MCF 10A (cell line): ENCODE measurements at places on chromosomes 2 and 18. TPM values are rescaled to one million over a fixed set of nuclear protein-coding genes. Genes with fewer than 3 reads are reported as not detected.

GRCh38 chr2:218975060-218975777, 9.8 kb downstream of the FEV start:
- H3K4me1 ChIP-seq = peaks cover 4% of the 10 kb centered on the region
- no peak for DNase-seq
- no peak overlapping the region for H3K4me3 ChIP-seq
- H3K36me3 ChIP-seq = no peaks in the 10 kb centered on the region
- peaks cover 75% of the 10 kb centered on the region for H3K27me3 ChIP-seq
- H3K27ac ChIP-seq = no peak overlapping the region

GRCh38 chr2:233075141-233075965, 15.2 kb downstream of the INPP5D start:
- H3K27me3 ChIP-seq = no peaks in the 10 kb centered on the region
- no peak overlapping the region for H3K27ac ChIP-seq
- no peaks in the 10 kb centered on the region for H3K4me1 ChIP-seq

CHRNA1 gene
- total RNA-seq = not detected in 2 replicates

DNA sequence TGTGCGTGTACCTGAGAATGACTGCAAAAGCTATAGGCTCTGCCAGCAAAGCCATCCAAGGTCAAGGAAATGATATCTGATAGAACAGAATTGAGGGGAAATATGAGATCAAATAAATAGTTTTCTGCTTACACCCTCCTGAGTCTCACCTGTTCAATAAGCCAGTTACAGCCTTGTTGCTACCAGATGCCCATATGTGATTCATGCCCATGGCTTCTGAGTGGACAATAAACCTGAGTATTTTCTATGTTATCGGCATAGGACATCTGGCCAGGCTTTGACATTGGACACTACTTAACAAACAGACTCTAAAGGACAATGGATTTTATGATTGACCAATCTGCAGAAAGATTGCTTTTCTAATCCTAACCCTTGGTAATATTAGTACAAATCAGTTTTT, 297.9 kb downstream of the LRATD1 start:
- DNase-seq = no peak
- no peak overlapping the region for H3K4me3 ChIP-seq
- no peaks in the 10 kb centered on the region for H3K4me1 ChIP-seq
- no peak overlapping the region for H3K27ac ChIP-seq
- H3K27me3 ChIP-seq = no peaks in the 10 kb centered on the region

GRCh38 chr18:22813648-22814328, 119.3 kb upstream of the RBBP8 start:
- peaks cover 21% of the 10 kb centered on the region for H3K4me1 ChIP-seq
- no peaks in the 10 kb centered on the region for H3K27me3 ChIP-seq
- H3K36me3 ChIP-seq = no peaks in the 10 kb centered on the region
- peak; percentile 73 for DNase-seq

- H3K27me3 ChIP-seq = no peaks in the 10 kb centered on the region
- H3K36me3 ChIP-seq = no peaks in the 10 kb centered on the region
- no peaks in the 10 kb centered on the region for H3K4me1 ChIP-seq
- DNase-seq = no peak
Observed at GRCh38 chr18:23126376-23127056, 8.8 kb upstream of the CABLES1 start.

TUBA3E gene
- total RNA-seq = not detected in 2 replicates

- peak overlapping the region; percentile 4 for H3K4me3 ChIP-seq
- H3K4me1 ChIP-seq = peaks cover 29% of the 10 kb centered on the region
- no peaks in the 10 kb centered on the region for H3K36me3 ChIP-seq
Observed at GRCh38 chr2:20515290-20516220, 68.7 kb downstream of the RHOB start.

GRCh38 chr2:236162031-236162845, 5.9 kb downstream of the GBX2 start:
- H3K27ac ChIP-seq = no peak overlapping the region
- DNase-seq = no peak
- no peak overlapping the region for H3K4me3 ChIP-seq
- peaks cover 6% of the 10 kb centered on the region for H3K36me3 ChIP-seq
- peaks cover 6% of the 10 kb centered on the region for H3K4me1 ChIP-seq

DNA sequence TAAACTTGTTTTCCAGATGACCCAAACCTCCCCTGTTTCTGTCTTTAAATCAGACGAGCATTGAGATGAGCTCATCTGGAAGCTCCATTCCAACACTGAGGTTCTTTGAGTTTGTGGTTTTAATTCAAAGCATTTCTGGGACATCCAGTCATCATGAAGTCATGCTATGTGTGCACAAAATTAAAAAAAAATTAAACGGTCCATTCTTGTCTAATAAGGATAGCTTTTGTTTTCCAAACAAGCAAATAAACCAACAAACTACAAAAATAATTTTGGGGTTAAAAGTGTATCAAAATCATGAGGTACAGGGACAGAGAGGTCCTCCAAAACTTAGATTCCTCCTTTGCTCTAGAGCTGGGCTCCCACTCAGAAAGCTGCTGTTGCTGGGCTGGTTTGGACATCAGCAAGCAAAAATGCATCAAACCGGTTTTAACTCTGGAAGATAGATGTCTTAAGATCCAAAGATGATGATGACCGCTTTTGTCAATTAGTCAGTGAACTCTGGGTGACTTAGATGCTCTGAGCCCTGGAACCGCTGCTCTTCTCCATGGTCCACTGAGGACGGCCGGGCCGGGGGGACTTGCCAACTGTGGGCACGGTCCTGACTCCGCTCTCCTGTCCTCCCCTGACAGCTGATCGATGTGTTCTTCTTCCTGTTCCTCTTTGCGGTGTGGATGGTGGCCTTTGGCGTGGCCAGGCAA, 65.4 kb downstream of the TRPM8 start:
- peaks cover 17% of the 10 kb centered on the region for H3K4me1 ChIP-seq
- no peaks in the 10 kb centered on the region for H3K36me3 ChIP-seq
- peak; percentile 53 for DNase-seq
- no peaks in the 10 kb centered on the region for H3K27me3 ChIP-seq
- no peak overlapping the region for H3K27ac ChIP-seq

STAT4 gene
- total RNA-seq = 0.83 and 1.4 TPM in 2 replicates

- H3K4me1 ChIP-seq = peaks cover 22% of the 10 kb centered on the region
- peak; percentile 91 for DNase-seq
- H3K4me3 ChIP-seq = peak overlapping the region; percentile 40
- no peaks in the 10 kb centered on the region for H3K36me3 ChIP-seq
Observed at GRCh38 chr2:12702168-12703121, 14.3 kb upstream of the TRIB2 start.

GRCh38 chr2:177540283-177540682, 147.7 kb downstream of the AGPS start:
- no peak overlapping the region for H3K4me3 ChIP-seq
- no peaks in the 10 kb centered on the region for H3K27me3 ChIP-seq
- no peaks in the 10 kb centered on the region for H3K4me1 ChIP-seq
- no peak overlapping the region for H3K27ac ChIP-seq
- peaks cover 15% of the 10 kb centered on the region for H3K36me3 ChIP-seq

CDH19 gene
- total RNA-seq = not detected in 2 replicates

NT5DC4 gene
- not detected in 2 replicates for total RNA-seq

TMEM37 gene
- total RNA-seq = 0.17 TPM in 1 of 2 replicates, not detected in the other

DNA sequence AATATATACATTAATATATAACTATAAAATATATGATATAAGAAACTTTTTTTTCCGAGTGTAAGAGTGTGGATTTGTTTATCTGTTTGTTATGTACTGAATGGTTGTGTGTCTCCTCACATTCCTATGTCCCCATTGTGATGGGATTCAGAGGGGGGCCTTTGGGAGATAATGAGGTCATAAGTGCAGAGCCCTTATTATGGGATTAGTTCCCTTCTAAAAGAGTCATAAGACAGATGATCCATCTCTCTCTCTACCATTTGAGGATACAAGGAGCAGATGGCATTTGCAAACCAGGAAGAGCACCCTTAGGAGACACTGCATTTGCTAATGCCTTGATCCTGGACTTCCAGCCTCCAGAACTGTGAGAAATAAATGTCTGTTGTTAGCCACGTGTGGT, 30.3 kb upstream of the SAP130 start:
- H3K4me3 ChIP-seq = no peak overlapping the region
- no peaks in the 10 kb centered on the region for H3K36me3 ChIP-seq
- H3K4me1 ChIP-seq = no peaks in the 10 kb centered on the region
- no peak for DNase-seq

SRD5A2 gene
- total RNA-seq = not detected in 2 replicates

GRCh38 chr2:169036736-169037440, 5.8 kb upstream of the ABCB11 start:
- H3K4me1 ChIP-seq = peaks cover 11% of the 10 kb centered on the region
- DNase-seq = no peak
- no peaks in the 10 kb centered on the region for H3K36me3 ChIP-seq
- H3K4me3 ChIP-seq = no peak overlapping the region
- H3K27ac ChIP-seq = no peak overlapping the region
- H3K27me3 ChIP-seq = no peaks in the 10 kb centered on the region

HNRNPLL gene
- 43.4 and 57.7 TPM in 2 replicates for total RNA-seq
